Stimulated activated CD8-positive, alpha-beta memory T cell treated with anti-CD3 and anti-CD28 coated beads, Interleukin-2, amount 100 ng/mL, for 1 hour (primary cell): ENCODE measurements at places on chromosomes 12 and 14.

DNA sequence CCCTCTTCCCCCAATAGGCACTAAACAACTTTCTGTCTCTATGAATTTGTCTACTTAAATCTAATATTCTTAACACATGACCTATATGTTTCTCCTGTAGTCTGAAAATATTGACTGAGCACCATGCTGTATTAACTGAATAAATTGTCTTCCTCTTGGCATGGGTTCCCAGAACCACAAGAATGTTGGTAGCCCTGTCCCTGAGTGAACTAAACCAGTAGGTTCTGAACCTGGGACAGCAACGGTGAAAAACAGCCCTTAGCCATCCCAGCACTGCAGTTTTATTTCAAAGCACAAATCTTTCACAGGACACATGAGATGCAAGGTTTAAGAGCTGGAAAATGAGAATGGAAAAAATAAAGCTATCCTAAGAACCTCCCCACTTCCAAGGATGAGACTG, 20.4 kb upstream of the HSP90B1 start:
- no peak for DNase-seq

DNA sequence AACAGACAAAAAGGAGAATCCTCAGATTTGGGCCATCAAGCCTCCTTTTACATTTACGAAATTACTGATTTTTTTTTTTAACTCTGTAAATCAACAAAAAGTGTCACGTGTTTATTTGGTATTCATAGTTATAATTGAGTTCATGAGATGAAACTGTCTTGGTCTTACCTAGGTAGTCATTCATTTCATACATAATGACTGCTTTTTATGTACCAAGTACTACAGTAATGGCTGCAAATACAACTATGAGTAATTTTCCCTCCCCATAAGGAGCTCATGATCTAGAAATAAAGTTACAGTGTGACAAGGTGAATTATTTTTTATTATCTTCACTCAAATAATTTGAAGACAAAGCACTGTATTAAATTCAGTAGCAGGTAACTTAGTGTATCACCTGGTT, 6.4 kb upstream of the TBK1 start:
- no peak for DNase-seq

DNA sequence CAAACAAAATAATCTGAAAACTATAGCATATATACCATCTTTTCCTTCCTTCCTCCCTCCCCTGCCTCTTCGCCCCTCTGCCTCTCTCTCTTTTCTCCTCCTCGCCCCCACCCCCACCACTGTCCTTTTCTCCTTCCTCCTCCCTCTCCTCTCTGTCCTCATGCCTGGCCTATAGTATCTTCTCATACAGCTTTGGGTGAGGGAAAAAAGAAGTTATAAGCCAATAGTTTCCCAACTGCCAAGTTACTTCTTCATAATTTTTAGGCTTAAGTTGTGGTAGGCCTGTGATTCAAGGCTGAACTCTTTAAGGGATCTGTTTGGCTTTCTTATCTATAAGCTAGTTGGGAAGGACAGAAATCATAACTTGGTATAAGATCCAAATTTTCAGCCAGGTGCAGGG, 9.1 kb downstream of the TMED10 start:
- no peak for DNase-seq

GRCh38 chr12:112148031-112148513, 22.7 kb downstream of the TRAFD1 start:
- no peak for DNase-seq

GRCh38 chr14:101912841-101913240, 51.5 kb upstream of the DYNC1H1 start:
- no peak for DNase-seq

DNA sequence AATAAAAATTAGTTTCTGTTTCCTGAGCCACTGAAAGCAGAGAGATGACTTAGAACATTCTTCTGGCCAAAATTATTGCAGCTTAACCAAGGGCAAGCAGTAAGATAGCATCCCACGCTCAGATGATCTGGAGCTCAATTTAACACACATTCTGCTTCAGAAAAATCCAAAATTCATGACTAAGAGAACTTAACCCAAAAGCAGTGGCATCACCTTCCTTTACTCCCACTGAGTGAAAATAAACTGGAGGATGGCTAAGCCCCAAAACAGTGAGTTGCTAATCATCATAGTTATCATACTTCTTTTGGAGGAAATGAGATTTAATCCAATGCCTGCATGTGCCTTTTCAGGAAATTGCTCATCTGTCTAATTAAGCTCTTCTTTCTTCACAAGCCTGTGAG, 195.4 kb downstream of the DUSP6 start:
- DNase-seq, result no peak

- DNase-seq, result no peak
These were observed 72.1 kb upstream of the MANSC4 start for GRCh38 chr12:27852117-27852516.

- DNase-seq, result no peak
These were observed 11.6 kb downstream of the HVCN1 start for GRCh38 chr12:110677206-110677911.

- no peak for DNase-seq
These were observed 36.9 kb downstream of the ATP2A2 start for GRCh38 chr12:110317911-110318310.

- DNase-seq, result no peak
These were observed 121.6 kb downstream of the FIGNL2 start for GRCh38 chr12:51726931-51727330.

DNA sequence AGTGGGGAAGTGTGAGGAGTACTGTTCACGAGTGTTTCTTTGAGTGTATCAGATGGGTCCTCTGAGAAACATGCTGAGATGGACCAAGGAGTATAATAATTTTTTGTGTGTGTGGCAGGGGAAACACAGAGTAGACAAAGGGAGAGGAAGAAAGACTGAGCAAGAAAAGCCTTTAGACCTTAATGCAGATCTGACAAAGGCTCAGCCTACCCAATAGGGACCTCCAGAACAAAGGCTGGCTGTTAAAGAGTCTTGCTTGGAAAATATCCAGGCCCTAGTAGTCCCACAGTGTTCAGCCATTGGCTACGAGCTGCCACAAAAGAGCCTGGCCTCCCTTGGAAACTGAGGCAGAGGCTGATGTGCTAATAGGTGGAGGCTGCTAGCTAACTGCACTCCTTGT, 13.5 kb downstream of the COQ5 start:
- no peak for DNase-seq

DNA sequence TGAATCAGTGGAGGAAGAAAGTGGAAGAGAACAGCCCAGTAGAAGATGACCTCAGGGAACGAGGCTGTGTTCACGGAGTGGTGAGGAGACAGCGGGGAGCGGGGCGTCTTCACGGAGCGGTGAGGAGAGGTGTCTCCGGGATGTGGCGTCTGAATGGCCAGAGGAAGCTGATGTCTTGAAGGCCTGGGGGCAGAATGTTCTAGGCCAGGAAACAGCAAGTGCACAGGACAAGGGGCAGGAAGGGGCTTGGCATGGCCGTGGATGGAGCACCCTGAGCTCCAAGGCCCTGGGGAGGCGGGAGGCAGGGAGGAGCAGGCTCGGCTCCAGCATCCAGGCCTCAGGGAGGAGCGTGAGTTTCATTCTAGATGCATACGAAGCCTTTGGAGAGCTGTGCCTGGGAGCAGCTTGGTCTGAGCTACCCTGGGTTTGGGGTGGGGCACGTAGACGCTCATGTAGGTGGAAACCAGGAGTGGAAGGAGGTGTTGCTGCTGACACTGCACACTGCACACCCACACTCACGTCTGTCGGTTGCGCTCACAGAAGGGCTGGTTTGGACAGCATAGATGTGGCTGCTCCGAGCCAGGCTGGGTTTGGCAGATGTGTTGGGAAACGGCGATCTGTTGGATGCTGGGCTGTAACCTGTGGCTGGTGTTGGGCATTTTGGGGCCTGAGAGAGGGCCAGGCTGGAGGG, 131.6 kb downstream of the ADGRD1 start:
- no peak for DNase-seq

DNA sequence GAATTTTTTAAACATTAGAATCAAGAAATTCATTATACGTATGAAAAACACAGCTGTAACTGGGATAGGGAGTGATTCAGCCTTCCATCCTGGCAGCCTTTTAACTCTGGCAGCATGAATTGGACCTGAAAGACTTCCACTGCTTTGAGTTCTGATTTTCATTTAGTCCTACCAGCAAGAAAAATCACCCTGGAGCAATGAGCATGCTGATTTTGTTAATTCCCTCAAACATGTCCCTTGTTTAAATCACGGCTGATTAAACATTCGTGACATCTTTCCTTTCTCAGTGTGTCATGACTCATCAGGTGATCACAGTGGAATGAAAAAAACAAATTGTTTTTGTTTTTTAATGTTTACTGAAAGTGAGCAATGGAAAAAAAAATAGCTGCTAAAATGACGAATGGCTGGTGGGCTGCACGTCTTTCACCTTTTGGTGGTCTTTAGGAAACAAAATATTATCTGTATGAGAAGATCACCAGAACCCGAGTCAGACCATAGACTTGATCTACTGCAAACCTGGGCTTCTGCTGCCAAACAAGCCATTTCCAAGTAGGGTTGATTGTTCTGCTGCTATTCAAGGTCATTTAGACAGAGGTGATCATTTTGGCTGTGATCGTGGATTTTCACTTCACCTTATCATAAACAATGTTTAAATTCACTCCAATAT, 67.0 kb upstream of the CAND1 start:
- no peak for DNase-seq

- DNase-seq, result no peak
These were observed 25.3 kb downstream of the WDR20 start for GRCh38 chr14:102164965-102165364.

GRCh38 chr12:100716945-100717732, 77.4 kb upstream of the ANO4 start:
- no peak for DNase-seq

DNA sequence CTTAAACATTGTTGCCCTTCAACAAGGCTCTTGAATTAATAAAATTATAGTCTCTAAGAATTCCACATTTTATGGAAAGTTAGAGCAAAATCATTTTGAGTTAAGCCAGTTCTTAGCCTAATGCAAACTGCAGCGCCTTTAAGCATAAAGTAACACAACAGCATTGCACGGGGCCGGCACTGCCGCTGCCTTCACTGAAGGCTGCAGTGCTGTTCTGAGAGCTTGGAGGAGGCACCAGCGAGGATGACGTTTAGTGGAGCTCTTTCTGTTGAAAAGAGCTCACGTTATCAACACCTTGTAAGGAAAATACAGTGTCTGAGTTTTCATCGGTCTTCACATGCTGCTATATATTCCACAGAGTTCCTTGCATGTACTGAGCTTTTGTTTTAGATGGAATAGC, 38.3 kb upstream of the DYNC1H1 start:
- DNase-seq, result no peak

GRCh38 chr14:38079268-38079667, 128.4 kb upstream of the SSTR1 start:
- DNase-seq, result no peak

DNA sequence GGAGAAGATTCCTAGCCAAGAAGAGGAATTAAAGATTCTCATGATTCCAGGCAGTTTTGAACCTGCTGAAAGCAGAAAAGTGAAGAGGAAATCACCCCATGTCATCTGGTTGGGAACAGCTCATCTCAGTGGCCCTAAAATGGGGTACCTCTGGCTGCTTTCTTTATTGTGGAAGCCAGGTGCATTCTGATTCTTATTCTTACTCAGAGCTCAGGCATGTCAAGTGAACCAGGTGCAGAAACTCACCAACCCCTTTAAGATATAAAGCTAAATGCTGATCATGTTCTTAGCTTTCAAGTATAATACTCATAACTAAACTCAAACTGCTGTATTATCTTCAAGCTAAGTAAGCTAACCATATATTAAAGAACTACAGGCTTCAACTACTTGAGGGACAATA, 253.9 kb upstream of the ARID2 start:
- no peak for DNase-seq

DNA sequence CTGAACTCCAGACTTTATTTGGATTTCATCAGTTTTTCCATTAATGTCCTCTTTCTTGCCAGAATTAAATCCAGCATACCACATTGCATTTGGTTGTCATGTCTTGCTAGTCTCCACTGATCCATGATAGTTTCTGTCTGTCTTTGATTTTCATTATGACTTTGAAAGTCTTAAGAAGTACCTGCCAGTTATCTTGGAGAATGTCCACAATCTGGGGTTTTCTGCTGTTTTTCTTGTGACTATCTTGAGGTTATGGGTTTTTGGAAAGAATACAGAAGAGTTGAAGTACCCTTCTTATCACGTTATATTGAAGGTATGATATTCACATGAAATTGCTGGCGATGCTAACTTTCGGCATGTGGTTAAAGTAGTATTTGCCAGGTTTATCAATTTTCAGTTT, 282.3 kb upstream of the PRICKLE1 start:
- DNase-seq, result no peak

DNA sequence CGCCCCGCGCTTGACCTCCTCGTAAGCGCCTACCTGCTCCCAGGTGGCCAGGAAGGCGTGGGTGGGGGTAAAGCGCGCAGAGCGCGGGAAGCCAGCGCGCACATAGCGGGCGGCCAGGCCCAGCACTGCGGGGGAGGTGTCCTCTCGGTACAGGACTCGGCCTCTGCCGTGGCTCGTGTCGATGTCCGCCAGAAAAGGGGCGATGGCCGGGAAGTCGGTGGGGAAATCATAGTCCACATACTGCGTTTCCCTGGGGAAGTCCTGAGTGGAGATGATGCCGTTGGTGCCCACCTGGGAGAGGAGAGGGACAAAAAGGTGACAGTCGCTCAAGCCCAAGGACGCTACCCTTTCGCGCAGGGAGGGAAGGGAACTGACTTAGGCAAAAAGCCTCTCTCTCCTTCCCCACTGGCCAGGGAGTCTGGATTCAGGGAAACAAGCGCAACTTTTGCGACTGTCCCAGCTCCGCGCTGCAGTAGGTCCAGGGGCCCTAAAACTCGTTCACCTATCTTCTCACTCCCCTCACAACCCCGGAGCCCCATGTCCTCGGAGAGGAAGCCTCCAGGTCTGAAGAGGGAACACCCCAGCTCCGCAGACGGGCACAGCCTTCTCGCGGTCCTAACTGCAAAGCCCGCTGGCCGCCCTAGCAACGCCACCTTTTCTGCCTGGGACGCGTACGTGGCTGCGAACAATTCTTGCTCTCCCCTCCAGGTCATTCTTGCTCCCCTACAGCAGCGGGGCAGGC, 815 bp downstream of the NID2 start:
- no peak for DNase-seq

DNA sequence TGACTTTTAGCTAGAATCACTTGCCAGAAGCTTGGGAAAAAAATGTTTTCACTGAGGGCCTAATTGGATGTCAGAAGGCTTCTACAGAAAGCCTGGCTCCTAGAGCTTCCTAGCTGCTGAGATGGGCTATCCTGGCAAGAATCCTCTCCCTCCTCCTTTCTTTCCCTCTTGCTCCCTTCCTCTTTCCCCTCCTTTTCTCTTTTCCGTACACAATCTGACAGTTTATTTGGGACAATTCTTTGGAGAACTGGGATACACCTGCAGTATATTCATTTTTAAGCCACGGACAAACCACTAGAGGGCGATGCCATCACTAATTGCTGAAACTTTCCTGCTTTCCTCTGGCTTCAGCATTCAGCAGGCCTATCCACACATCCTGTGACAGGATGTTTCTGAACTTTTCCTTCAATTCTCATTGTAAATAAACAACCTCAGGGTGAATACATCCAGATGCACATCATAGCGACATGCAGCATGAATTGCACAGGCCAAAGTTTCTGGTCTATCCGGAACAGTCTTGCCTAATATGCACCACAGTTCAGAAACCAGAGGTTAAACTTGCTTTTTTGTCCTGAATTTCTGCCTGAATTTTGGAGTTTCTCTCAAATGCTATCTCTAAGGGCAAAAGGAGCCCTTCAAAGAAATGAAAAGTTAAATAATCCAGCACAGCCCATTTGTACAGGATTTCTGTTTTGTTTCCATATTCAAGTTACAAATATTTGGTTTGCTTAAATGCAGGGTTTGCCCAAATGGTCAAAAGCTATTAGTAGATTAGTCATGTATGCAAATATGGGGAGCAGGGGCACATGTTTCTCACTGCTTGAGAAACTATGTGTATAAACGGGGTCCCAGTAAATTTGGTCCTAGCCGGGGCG, 142.8 kb downstream of the PAWR start:
- no peak for DNase-seq

- DNase-seq, result no peak
These were observed 89.5 kb downstream of the PTPRO start for GRCh38 chr12:15411842-15412241.
